ENCODE measurements at places on chromosomes 4 and X.

- DNase-seq: no peak
Observed at GRCh38 chrX:17737986-17738713, 857 bp downstream of the SCML1 start.

DNA sequence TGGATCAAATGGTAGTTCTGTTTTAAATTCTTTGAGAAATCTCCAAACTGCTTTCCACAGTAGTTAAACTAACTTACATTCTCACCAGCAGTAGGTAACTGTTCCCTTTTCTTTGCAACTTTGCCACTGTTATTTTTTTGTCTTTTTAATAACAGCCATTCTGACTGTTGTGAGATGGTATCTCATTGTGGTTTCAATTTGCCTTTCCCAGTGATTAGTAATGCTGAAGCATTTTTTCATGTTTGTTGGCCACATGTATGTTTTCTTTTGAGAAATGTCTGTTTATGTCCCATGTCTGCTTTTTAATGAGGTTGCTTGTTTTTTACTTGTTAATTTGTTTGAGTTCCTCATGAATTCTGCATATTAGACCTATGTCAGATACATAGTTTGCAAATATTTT is 198.8 kb downstream of the RAB28 start:
- no peak for DNase-seq

GRCh38 chrX:46209768-46210167 is 335.5 kb downstream of the ZNF674 start:
- no peak for DNase-seq

DNA sequence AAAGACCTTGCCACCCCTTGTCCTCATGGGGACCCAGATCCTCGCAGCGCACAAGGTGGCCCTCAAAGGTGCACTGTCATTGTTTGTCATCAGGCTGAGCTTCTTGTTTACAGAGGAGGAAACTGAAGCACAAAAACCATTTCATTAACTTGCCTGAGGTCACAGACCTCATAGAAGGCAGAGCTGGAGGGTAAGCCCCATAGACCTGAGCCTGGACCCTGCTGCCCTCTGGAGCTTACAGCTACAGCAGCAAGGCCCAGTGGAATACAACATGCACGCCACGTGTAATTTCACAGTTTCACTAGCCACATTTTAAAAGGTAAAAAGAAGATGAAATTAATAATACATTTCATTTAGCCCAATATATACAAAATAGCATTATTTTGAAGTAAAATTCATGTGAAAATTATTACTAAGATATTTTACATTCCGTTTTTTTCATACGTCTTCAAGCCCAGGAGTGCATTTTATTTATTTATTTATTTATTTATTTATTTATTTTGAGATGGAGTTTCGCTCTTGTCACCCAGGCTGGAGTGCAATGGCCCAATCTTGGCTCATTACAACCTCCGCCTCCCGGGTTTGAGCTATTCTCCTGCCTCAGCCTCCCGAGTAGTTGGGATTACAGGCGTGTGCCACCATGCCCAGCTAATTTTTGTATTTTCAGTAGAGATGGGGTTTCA is 8.8 kb downstream of the JAKMIP1 start:
- no peak for DNase-seq

GRCh38 chrX:17361620-17362019 is 13.4 kb upstream of the NHS start:
- no peak for DNase-seq

GRCh38 chrX:2748171-2748814 is 3.5 kb upstream of the XG start:
- no peak for DNase-seq

DNA sequence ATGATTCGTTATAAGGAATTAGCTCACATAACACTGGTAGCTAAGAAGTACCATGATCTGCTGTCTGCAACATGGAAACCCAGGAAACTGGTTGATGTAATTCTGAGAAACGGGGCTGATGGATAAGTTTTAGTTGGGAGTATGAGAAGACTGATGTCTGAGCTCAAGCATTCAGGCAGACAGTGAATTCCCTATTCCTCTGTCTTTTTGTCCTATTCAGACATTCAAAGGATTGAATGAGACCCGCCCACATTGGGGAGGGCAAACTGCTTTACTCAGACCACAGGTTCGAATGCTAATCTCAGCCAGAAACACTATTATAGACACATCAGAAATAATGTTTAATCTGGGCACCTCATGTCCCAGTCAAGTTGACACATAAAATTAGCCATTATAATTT is 515.5 kb downstream of the STPG2 start:
- DNase-seq: no peak

- DNase-seq: no peak
Observed at GRCh38 chr4:168150420-168151050, 58.2 kb downstream of the ANXA10 start.

DNA sequence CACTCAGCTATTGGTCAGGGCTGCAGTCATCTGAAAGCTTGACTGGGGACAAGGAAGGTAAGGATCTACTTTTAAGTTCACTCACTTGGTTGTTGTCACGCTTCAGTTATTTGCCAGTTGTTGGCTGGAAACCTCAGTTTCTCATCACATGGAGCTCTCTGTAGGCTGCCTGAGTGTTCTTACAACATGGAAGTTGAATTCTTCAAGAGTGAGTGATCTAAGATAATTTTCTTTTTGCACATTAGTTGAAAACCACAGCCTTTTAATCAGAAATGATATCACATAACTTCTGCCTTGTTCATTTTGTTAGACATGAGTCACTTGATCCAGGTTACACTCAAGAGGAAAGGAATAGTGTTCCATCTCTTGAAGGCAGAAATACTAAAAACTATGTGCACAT is 552.7 kb downstream of the RAPGEF2 start:
- no peak for DNase-seq

GRCh38 chrX:77436271-77436670 is 10.9 kb upstream of the FGF16 start:
- DNase-seq: no peak

- no peak for DNase-seq
Observed at GRCh38 chr4:1136048-1136447, 22.7 kb upstream of the RNF212 start.

GRCh38 chr4:81465406-81466340 is 6.0 kb downstream of the RASGEF1B start:
- no peak for DNase-seq

GRCh38 chrX:110000847-110001713 is 1.8 kb upstream of the TMEM164 start:
- no peak for DNase-seq

- DNase-seq: no peak
Observed at GRCh38 chr4:98430708-98431403, 169.7 kb downstream of the RAP1GDS1 start.

- no peak for DNase-seq
Observed at GRCh38 chr4:119039160-119039559, 96.5 kb upstream of the MYOZ2 start.

DNA sequence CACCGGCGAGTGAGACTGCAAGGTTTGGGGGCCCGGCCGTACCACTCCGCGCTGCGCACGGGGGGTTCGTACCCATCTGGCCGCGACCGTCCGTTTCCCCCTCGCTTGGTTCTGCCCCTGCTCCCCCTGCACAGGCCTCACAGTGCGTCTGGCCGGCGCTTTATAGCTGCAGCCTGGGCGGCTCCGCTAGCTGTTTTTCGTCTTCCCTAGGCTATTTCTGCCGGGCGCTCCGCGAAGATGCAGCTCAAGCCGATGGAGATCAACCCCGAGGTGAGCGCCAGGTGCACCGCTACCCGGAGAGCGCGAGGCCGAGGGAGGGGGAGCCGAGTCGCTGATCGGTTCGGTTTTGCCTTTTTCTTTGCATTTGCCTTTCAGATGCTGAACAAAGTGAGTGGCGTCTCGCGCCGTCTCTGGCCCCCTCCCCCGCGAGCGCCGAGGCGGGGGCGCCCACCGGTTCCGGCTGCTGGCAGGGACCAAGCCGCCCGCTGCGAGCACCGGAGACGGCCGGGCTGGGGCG is at the start of gene UCHL1:
UCHL1 (plus strand) TSS at position 189 of the 517 bp plus-strand sequence; CDS start at position 238, 49 bp downstream.
- no peak for DNase-seq

GRCh38 chrX:21798677-21799219 is 40.7 kb upstream of the MBTPS2 start:
- no peak for DNase-seq

DNA sequence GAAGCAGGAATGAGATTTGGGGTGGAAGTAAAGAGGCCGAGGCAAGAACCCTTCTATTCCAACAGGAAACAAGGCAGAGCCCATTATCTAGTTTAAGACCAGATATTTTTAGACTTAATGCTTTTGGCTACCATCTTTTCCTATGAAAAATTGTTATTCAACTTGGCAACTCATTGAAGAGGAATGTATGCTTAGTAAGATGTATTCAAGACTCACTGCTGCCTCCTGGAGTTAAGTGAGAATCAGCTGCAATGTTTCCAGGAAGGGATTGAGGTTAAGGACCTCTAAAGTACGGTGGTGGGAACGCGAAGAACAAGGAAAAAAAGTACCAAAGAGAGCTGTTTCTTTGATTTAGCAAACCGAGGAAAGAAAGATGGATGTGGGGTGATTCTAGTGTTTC is 89.1 kb downstream of the RAPGEF2 start:
- DNase-seq: no peak

GRCh38 chr4:128294464-128294863 is 6.9 kb upstream of the PGRMC2 start:
- DNase-seq: no peak

DNA sequence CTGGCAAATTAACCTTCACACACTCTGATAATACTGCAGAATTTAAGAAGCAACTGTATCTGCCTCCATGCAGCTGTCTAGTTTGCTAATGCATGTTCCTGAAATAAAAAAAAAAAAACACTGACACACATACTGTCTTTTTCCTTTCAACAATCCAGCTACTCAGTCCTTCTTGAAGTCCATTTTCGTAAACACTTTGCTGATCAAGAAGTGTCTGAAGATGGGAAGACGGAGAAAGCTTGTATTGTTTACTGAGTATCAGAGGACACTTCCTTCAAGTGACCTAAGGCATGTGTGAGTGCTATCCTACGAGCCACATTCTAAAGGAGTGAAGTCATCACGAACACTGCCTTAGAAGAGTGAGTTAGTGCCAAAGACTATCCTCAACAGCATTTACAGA is 82.6 kb downstream of the LUZP4 start:
- DNase-seq: no peak

- DNase-seq: no peak
Observed at GRCh38 chrX:15679246-15679645, 14.6 kb upstream of the CLTRN start.

DNA sequence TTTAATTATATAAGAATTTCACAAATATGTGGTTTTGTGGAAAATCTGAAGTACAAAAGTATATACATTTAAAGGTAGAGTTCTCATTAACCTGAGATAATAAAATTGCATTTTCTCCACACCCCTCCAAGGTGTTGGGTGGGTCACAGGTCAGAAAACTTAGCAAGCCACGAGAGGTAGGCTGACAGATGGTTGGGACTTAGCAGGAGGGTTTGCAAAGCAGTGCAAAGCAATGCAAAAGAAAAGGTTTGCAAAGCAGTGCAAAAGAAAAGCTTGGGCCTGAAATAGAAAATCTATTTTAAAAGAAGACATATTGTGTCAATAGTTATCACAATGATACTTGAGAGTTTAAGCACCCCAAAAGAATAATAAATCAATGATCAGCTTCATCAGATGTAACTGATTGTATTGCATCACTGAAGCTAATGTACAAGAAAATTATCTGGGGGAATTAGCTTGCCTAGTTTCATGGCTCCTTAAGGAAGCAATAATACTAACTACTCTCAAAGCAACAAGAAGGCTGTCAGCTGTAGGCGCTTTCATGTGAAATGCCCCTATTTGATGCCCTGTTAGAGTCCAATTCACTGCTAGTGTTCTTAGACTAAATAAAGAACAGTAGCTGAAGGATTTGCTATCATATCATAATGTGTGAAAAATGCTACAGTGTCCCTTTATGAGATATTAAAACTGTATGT is 319.5 kb downstream of the KCNIP4 start:
- DNase-seq: no peak

DNA sequence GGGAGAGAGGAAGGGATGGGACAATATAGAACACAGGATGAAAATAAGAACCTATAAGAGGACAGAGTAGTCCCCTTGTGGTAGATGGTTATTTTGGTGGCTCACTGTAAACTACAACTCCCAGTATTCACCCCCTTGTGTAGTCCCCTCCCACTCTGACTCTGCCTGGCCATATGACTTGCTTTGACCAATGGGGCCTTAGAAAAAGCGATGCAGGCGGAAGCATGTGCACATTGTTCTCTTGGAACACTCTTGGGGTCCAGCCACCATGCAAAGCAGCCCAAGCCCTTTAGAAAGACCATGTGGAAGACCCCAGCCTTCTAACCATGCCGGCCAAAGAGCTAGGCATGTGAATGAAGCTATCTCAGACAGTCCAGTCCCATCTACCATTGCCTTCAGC is 415.0 kb downstream of the BCOR start:
- no peak for DNase-seq

DNA sequence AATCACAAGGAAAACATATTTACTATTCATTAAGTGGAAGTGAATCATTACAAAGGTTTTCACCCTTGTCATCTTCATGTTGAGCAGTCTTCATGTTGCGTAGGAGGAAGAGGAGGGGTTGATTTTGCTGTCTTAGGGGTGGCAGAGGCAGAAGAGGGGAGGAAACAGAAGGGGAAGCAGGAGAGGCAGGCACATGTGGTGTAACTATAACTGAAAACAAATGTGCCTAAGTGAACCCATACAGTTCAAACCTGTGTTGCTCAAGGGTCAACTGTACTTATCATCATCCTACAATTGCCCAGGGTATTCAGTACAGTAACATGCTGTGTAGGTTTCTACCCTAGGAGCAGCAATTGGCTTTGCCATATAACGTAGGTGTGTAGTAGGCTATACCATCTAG is 47.2 kb downstream of the SYNPO2 start:
- no peak for DNase-seq

DNA sequence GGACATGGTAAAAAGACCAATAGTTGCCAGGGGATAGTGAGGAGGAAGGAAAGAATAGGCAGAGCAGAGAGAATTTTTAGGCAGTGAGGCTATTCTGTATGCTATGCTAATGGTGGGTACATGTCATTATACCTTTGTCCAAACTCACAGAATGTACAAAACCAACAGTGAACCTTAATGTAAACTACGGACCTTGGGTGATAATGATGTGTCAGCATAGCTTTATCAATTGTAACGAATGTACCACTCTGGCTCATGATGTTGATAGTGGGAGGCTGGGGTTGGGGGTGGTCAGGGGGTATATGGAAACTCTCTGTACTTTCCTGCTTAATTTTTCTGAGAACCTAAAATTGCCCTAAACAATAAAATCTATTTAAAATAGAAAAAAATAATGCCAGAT is 37.7 kb upstream of the ACSL4 start:
- DNase-seq: no peak

- DNase-seq: no peak
Observed at GRCh38 chr4:112128452-112128851, 16.8 kb upstream of the FAM241A start.

GRCh38 chr4:62588671-62589070 is 1388.5 kb downstream of the ADGRL3 start:
- no peak for DNase-seq

DNA sequence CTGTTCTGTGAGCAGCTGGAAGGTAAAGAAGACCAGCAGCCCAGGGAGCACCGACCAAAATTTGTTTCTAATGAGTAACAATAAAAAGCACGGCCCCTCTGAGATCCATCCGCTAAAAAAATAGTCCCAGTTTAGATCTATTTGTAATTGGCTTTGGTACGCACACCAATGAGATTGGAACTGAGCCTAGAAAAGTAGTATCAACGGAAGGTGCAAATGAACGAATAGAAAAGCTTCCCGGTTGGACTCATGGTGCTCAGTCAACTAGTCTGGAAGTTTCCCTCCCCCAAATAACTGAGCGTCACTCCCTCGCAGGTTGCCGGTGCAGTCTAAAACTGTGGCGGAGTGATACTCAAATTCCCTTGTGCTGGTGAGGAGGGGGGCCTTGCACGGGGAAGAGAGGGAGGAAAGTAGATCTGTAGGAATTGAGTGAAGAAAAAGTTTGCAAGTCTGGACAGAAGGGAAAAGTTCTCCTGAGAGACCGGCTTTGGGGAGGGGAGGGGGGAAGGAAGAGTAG is at the start of gene COL4A5:
COL4A5 (plus strand) TSS at position 413 of the 517 bp plus-strand sequence. CDS start 288 bp downstream, outside the sequence.
- no peak for DNase-seq
